ENCODE measurements at places on chromosomes 2 and 18.
A peak's percentile ranks its signal among the peaks of the same experiment; 100 is the strongest.

GRCh38 chr2:102478686-102479470, 5.9 kb downstream of the SLC9A4 start:
- no peak for DNase-seq

DNA sequence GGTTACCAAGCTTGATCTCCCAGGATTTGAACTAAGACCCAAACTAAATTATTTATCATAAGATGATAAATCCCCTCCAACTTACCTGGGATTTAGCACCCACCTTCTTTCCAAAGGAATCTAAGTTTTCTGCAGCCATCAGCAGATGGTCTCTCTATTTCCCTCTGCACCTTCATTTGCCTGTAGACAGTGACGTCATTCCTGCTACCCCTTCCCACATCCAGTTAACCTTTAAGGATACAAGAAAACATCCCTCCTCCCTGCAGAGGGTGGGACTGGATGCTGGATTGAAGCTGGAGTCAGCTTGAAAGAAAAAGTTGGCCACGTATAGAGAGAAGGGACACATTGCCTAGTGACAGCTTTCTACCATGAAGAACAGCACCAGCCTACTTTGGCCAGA, 3.7 kb upstream of the DNER start:
- DNase-seq, result no peak

GRCh38 chr2:186059096-186059495, 320.5 kb downstream of the FSIP2 start:
- no peak for DNase-seq

GRCh38 chr2:120661551-120661950, 74.1 kb upstream of the GLI2 start:
- no peak for DNase-seq

GRCh38 chr2:216677439-216678097, 17.8 kb downstream of the IGFBP5 start:
- no peak for DNase-seq

GRCh38 chr2:18925296-18925695, 335.9 kb upstream of the NT5C1B start:
- DNase-seq, result peak; percentile 90

DNA sequence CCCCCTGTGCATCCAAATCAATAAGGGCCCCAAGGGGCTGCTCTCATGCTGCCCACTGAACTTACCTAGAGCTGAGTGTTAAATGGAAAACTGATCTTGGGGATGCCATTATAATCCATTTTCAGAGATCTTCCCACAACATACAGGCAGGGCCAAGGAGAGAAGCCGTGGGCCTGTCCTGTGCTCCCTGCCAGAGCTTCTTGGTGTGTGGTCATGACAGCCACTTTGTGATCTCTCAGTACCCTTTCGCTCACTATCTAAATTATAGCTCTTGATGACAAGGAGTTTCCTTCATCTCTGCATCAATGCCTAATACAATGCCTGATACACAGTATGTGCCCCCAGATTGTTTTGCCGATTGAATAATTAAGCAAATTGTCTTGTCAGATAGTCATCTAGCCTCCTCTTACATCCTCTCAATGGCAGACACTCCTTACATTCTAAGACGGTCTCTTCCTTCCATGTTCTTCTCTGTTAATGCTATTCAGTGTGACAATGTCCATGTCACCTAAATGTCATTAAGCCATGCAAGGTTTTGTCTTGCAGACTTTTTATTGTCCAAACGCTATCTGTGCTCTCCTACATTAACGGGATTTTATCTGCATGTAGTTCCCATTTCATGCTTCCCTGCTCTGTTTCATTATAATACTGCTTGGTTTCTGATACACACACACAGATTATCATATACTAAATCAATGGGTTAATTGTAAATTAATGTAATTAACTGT, 5.9 kb downstream of the CSRNP3 start:
- no peak for DNase-seq

- DNase-seq, result peak; percentile 62
Measured at GRCh38 chr2:241863536-241863954, 4.9 kb upstream of the PDCD1 start.

GRCh38 chr18:56089612-56090258, 501.7 kb upstream of the TCF4 start:
- no peak for DNase-seq

- no peak for DNase-seq
Measured at GRCh38 chr2:84640411-84640810, 124.1 kb downstream of the DNAH6 start.

DNA sequence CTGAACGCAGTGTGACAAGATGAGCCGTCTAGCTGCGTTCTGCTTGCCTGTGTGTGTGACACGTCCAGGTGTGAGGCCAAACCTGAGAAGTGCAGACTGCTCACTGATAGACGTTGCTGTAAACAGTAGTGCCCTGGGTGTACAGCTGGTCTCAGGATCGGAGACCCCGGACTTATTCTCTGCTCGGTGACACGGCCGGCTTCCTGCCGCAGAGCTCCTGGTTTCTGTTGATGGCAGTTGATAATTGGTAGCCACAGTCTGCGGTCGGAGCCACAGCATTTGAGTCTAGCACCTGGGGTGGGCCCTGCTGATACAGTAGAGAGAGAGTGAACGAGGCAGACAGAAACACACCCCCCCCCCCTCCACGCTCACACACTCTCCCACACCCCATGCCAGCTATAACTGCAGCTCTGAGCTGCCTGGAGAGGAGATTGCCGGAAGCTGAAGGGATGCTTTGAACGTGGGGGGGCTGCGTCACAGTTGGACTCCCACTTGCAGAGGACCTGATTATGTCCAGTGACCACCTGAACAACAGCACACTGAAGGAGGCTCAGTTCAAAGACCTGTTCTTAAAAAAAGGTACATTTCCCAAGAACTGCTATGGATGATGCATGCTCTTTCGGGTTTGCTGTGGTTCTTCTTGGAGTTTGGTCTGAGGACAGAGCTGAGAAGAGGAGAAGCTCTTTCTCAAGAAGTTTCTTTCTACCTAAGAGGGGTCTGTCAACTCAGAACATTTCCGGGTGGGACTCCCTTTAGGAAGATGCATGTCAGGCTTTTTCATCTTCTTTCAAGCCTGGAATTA, 114.0 kb downstream of the FAM210A start:
- no peak for DNase-seq

- peak; percentile 90 for DNase-seq
Measured at GRCh38 chr2:65320042-65320725, 92.6 kb downstream of the ACTR2 start.

GRCh38 chr2:101036562-101036961, 34.5 kb downstream of the RPL31 start:
- peak; percentile 22 for DNase-seq

DNA sequence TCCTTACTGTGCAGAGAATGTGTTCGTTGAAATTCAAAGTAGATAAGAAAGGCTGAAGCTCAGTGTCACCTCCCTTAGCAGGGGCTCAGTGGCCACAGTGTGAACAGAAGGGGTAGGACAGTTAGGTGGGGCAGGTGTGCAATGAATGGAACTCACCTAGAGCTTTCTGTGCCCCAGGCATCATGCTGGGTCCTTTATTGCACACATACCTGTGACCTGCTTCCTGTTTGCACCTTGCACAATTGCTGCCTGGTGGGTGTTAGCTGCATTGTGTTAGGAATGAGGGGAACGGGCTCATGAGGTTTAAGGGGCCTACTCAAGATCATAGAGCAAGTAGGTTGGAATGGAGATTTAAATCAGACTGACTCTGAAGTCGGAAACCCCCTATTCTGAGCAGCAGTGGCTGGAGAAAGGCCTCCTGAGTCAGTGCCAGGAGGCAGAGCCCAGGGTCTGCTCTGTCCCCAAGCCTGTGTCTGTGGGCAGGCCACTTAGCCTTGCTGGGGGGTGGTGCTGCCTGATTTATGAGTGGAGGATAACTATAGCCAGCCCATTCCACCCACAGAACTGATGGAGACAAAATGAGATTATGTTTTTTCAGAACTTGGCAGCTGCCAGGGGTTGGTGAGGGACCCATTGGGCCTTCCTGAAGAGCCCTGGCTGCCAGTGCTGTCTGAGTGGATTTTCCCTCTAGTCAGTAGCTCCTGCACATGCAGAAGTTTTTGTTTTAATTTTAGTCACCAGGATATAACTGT, 76.2 kb downstream of the NPAS2 start:
- no peak for DNase-seq

DNA sequence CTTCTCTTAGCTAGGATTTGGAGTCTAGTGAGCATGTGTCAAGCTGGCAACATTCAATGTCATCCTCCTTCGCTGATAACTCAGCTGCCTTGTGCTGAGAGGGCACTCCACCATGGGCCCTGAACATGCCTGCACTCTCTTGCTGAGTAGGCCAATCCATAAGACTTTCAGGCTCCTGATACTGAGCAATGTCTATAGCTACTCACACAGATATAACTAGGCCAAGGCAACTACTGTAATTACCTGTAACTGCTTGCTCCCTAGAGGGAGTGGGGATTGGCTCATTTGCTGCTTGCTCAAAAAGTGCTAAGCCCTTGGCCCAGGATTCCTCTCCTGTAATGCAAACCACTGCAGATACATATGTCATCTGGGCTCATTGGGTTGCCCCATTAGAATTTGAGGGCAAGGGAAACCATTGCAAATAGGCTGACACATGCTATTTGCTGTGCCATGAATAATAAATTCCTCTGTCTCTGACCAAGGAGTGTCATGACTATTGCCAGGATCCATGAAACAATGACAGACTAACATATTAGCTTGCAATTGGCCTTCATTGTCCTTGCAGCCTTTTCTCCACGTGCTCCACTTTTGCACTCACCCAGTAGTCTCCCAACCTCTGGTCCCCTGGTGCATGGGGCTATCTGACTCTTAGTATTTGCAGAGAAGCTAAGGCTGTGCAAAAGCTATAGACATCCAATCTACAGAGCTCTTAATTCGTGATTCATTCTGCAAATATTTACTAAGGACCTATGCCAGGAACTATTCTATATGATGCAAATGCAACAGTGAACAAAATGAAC, 36.9 kb upstream of the BMPR2 start:
- peak; percentile 69 for DNase-seq

- DNase-seq, result peak; percentile 80
Measured at GRCh38 chr2:120312860-120313694, 32.9 kb upstream of the INHBB start.

GRCh38 chr18:67531929-67532328, 15.4 kb upstream of the DSEL start:
- no peak for DNase-seq

Data from EL (cell line).